Activated naive CD4-positive, alpha-beta T cell treated with Interleukin-2 at 50 U/mL for 16 hours (primary cell): ENCODE measurements at places on chromosomes 3 and 15.

DNA sequence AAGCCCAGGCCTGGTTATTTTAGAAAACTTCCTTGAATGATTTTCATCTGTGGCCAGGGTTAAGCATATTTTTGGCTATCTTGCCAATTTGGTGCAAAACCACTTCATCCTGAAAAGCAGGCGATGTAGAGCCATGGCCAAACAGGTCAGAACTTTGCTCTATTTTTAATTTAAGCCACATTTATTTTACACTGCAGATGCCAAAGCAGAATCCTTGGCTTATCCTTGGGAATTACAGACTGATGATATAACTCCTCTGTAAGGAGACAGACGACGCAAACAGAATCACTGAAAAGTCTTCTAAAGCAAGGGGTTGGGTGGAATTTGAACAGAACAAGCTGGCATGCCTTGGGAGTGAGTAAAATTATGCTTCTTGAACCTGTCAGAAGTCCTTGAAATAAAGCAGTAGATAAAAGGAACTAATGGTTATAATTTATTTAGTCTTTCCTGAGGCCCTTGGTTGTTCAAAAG lies 121.9 kb downstream of the CHST2 start:
- DNase-seq, result no peak

- DNase-seq, result no peak
These were observed 38.5 kb downstream of the EPHB1 start for GRCh38 chr3:134833453-134834163.

GRCh38 chr3:67204951-67205350 lies 206.8 kb downstream of the KBTBD8 start:
- no peak for DNase-seq

DNA sequence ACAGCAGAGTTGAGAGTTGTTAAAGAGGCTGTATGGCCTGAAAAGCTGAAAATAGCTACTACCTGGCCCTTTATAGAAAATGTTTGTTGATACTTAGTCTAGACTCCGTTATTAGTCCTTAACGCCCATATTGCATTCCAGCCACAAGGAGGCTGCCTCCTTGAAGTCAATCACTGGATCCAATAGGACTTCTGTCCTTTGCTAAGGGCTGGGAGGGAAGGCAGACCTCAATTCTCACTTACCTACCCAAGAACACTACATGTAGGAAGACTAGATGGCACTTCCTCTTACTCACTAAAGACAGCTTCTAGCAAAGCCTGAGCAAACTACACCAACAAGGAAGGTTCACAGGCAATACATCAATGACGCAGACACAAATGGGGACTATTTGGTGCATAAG lies 139.5 kb upstream of the HACD2 start:
- no peak for DNase-seq

DNA sequence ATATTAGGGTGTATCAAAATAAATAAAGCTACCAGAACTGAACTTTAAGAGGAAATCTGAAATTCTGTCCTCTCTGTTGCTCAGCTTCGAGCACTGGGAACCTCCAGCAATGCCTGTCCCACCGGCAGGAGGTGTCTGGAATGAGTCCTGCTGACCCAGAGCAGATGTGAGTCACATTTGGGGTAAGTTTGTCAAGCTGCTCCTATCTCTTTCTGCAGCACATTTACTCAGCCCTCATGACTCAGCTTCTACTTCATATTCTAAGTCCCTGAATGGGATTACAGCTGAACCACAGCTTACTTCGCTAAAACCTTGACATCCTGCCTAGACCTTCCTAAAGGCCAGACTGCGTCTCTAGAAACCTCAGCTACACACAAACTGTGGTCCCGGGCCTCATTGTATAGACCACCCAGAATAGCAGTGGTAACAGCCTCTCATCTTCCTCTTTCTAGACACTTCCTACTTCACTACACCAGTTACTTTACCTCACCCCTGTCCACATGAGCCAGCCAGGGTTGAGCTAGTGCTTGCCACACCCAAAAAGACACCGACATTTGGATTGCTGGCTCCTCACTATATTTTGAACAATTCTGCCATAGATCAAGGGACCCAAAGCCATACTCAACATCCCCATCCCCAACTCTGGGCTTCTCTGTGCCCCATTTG lies 109.6 kb upstream of the TMCO5A start:
- no peak for DNase-seq

DNA sequence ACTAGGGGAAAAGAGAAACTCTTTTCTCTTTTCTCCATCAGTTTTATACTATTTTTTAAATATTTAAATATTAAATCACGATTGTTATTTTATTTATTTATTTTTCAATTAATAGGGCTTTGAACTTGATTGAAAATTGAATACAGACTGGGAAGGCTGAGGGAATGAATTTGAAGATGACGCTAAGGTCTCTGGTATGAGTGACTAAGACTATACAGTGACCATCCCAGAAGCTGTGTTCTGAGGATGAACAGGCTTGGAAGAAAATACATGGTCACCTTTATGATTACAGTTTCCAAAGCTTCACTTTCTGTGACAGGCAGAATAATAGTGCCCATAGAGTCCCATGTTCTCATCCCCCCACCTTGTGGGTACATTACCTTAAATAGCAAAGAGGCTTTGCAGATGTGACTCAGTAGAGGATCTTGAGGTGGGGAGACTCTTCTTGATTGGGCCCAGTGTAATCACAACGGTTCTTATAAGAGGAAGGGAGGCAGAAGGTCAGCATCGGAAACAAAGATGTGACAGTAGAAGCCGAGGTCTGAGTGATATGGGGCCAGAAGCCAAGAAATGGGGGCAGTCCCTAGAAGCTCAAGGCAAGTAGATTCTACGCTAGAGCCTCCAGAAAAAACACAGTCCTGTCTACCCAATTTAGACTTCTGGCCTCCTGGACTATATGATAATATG lies 51.0 kb upstream of the LPP start:
- no peak for DNase-seq

- DNase-seq, result no peak
These were observed 439.8 kb upstream of the ARRDC4 start for GRCh38 chr15:97520689-97521088.

DNA sequence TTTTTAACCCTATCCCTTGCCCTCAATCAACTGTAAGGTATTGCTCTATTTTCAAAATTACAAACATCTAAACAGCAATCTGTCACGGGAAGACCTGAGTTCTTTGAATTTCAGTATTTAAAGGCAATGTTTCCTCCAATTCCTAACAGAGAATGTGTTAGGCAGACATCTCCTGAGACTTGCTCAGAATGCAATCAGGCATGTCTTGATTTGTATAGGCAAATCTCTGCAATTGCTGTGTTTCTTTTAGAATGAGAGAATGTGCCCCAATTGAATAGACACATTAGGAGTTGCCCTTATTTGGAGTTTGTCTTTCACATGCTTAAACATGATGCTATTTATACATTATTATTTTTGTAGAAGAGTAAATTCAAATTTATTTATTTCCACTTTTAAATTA lies 205.6 kb downstream of the CADM2 start:
- no peak for DNase-seq

DNA sequence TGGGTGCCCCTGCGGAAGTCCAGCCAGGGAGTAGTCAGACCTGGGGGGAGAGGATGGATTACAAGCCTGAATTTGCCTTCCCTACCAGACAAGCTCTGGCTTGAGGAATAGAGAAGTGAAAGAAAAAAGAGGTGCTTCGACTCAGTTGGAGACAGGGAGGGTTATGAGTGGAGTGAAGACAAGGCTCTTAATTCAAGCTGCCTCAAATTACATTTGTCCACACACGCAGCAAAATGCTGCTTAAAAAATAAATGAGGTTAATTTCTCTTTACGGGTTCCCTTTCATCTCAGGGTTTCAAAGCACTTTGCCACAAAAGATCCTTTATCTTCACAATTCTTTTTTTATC lies 49.0 kb upstream of the SLC4A7 start:
- no peak for DNase-seq

GRCh38 chr15:28086175-28086703 lies 12.9 kb downstream of the OCA2 start:
- peak; percentile 53 for DNase-seq

GRCh38 chr3:195194559-195195206 lies 76.3 kb downstream of the XXYLT1 start:
- DNase-seq, result no peak

DNA sequence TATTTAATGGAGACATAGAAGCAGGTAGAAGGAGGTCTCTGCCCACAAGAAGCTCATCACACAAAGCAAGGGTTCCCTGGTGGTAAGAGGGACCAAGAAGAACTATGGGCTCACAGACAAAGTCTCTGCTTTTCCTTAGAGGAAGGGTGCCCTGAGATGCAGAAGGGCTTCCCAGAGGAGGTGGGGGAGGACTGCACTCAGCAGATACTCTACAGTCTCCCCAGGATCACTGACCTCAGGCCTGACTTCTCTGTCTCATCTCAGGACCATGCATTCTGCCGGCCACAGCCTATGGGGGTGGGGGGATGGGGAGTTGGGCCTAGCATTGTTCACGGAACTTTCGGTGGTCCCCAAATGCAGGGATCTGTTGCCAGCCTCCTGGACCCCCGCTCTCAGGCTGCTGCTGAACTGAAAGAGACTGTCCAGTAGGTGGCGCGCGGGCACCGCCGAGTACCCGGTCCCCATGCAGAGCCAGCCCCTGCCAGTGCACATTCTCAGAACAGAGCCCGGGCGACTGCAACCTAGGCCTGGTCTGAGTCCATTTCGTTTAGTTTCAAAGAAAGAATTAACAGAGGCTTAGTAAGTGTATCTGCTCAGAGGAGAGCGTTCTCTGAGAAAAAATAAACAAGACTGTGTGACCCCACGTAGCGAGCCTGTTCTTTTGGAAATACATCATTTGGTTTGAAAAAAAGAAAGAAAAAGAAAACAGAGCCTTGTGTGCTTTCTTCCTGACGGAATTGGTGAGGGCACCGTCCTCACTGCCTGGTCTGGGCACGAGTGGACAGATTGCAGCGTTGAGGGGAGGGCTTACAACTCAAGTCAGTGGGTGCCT lies 74.1 kb downstream of the LRTM1 start:
- peak; percentile 10 for DNase-seq

DNA sequence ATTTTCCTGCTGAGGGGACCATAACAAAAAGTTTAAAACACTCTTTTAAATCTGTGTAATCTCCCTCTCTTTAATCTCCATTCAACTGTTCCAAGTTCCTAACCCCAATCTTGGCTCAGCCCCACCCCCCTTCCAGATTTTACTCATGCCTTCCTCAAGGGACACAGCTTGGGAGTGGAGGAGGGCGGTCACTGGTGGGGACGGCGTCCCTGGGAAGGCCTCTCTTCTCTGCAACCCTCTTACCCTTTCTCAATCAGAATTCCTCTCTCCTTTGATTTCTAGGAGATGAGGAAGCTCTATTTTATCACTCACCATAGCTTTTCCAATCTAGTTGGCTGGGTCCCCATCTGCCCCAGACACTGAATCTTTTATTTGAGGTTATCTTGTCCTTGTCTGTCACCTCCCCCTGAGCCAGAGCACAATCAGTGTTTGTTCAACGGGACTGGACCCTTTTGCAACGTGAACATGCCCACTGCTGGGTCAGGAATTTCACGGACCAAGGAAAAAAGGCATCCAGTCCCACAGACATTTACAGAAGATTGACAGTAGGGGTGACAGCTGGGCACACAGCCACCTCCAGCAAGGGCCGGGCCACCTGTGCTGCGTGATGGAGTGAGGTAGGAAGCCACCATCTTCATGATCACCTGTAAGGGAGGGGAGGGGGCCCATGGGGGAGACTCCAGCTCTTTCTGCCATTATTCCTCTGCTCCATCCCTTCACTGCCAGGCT lies 84.0 kb upstream of the HERC1 start:
- no peak for DNase-seq

GRCh38 chr3:23776352-23776891 lies 29.3 kb upstream of the UBE2E1 start:
- no peak for DNase-seq

DNA sequence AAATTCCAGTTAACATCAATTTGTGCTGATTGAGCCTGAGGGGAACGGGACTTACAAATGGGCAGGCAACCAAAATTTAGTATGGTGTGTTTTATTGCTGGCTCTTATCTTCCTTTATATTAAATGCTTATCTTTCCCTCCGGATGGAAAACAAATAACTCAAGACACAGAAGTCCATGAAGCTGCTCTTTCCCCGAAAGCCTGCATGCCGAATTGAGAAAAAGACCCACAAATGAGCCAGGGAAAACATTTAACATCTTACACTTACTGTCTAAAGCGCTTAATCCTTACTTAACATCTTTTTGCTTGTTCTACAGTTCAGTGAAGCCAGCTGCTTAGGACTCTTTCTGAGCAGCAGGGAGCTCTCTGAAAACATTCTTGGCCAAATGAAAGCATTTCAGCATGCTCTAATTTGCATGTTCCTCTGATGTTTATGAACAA lies 49.5 kb downstream of the HEG1 start:
- no peak for DNase-seq

- no peak for DNase-seq
These were observed 358.4 kb upstream of the PROK2 start for GRCh38 chr3:72143322-72143721.

GRCh38 chr3:108818404-108818803 lies 4.2 kb upstream of the TRAT1 start:
- DNase-seq, result peak; percentile 51

GRCh38 chr3:30139283-30139682 lies 467.1 kb upstream of the TGFBR2 start:
- no peak for DNase-seq
